ENCODE measurements at places on chromosomes 5 and 9.

GRCh38 chr9:124906966-124907365, 33.9 kb downstream of the GOLGA1 start:
- peaks cover 45% of the 10 kb centered on the region for H3K36me3 ChIP-seq
- H3K27ac ChIP-seq, result no peak overlapping the region
- H3K4me3 ChIP-seq, result no peak overlapping the region

DNA sequence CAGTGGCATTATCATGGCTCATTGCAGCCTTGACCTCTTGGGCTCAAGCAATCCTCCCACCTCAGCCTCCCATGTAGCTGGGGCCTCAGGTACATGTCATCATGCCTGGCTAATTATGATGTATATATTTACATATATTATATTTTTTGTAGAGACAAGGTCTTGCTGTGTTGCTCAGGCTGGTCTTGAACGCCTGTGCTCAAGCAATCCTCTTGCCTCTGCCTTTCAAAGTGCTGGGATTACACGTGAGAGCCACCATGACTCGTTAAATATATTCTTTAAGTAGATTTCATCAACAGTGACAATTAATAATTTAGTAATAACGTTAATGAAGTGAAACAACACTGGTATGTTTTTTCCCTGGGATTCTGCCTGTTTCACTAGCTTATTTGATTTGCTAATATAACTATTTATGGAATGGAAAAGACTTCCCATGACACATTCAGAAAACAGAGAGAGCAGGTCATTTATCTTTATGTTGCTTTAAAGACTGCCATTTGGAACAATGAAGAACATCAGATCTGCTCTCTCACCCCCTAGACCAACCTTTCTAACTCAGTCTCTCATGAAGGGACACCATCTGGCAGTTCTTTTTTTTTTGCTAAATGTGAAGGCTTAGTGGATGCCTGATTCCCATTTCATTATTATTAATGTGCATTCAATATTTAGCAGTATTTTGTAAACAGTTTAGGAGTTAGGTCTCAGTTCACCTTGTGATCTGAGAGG, 295.6 kb downstream of the KIF4B start:
- no peaks in the 10 kb centered on the region for H3K36me3 ChIP-seq
- H3K4me3 ChIP-seq, result no peak overlapping the region
- H3K27ac ChIP-seq, result no peak overlapping the region
- no peaks in the 10 kb centered on the region for H3K27me3 ChIP-seq
- H3K4me1 ChIP-seq, result no peaks in the 10 kb centered on the region

DNA sequence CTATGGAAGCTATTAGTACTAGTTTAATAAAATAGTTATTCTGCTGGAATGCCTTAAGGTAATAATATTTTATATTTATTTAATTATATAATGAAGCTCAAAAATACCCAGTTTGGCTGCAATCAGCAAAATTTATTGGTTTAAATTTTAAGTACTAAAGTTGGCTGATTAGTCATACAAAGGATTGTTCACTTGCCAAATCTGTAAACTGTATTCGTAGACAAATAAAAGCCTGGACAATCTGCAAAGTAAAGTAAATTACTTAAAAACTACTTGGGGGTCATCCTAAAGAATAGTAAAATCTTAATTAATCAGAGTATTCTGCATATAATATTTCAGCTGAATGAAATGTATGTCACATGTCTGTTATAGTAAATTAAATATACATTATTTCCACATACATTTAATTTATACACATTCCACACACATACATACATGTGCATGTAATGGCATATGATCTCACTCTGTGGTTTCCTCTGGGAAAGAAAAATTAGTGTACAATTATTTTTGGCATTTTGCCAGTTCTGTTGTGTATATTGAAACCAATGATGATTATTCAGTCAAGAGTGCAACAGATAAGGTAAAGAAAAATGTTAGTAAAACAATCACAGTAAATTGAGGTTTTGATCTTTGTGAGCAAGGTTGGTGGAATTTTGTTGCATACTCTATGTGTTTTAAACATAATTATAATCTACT, 455.9 kb downstream of the CDH9 start:
- DNase-seq, result no peak
- no peak overlapping the region for H3K27ac ChIP-seq
- H3K36me3 ChIP-seq, result no peaks in the 10 kb centered on the region
- no peak overlapping the region for H3K4me3 ChIP-seq
- no peaks in the 10 kb centered on the region for H3K27me3 ChIP-seq

- no peaks in the 10 kb centered on the region for H3K36me3 ChIP-seq
- no peak overlapping the region for H3K4me3 ChIP-seq
- no peaks in the 10 kb centered on the region for H3K4me1 ChIP-seq
These were observed 149.5 kb downstream of the BAAT start for GRCh38 chr9:101235105-101235866.

- no peaks in the 10 kb centered on the region for H3K36me3 ChIP-seq
- no peaks in the 10 kb centered on the region for H3K27me3 ChIP-seq
- no peak overlapping the region for H3K27ac ChIP-seq
- peaks cover 7% of the 10 kb centered on the region for H3K4me1 ChIP-seq
These were observed 136.8 kb downstream of the TENT4A start for GRCh38 chr5:6850106-6850432.

Data from spinal cord (tissue), 10 donors.